ENCODE measurements at places on chromosomes 2 and 18.

DNA sequence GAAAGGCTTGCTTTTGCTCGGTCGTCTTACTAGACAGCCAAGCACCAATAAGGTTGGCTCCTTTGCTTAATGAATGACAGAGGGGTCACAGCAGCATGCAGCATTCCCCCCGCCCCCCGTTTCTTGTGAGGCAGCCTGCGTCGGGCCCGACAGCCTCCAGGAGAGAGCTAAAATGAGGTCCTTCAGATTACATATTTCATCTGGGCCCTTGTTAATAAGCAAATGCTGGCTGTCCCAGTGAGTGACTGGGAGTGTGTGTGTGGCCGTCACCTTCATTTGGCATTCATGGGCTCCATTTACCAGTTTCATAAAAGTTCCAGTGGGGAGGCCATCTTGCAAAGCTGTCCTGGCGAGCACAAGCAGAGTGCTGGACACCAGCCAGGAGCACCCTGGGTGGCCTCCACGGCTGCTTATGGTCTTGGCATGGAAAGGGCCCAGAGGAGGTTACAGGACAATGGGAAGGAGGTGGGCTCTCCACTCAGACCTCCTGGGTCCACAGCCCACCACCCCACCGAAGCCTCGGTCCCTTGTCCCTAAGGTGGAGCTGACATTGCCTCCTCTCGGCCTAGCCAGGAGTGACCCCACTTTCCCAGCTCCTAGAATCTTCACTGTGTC, 37.2 kb downstream of the ODC1 start:
- no peaks in the 10 kb centered on the region for H3K27me3 ChIP-seq
- peaks cover 2% of the 10 kb centered on the region for H3K36me3 ChIP-seq
- H3K27ac ChIP-seq, result no peak overlapping the region

DNA sequence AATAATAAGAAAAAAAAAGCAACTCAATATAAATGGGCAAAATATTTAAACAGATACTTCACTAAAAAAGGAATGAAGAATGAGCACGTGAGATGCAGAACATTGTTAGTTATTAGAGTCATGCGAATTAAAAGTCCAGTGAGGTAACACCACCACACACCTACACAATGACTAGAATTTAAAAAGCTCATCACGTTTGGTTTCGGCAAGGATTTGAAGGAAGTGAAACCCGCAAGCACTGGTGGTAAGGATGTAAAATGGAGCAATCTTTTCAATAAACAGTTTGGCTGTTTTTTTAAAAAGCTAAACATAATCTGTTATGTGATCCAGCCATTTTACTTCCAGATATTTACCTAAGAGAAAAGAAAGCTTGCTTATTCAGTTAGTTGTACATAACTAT, 1181.6 kb upstream of the CELF4 start:
- H3K4me3 ChIP-seq, result no peak overlapping the region
- no peaks in the 10 kb centered on the region for H3K4me1 ChIP-seq
- no peaks in the 10 kb centered on the region for H3K36me3 ChIP-seq
- H3K27ac ChIP-seq, result no peak overlapping the region
- no peak for DNase-seq

DNA sequence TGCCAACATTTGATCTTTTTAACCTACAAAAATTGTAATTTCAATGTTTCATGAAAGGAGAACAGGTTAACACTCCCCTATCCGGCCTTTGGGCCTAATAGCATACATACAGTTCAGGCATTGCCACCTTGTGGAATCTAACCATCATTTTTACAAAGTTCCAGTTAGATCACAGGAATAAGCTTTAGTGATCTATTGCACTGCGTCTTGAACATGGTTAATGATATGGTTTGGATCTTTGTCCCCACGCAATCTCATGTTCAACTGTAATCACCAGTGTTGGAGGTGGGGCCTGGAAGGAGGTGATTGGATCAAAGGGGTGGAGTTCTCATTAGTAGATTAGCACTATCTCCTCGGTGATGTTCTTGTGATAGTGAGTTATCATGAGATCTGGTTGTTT, 58.2 kb upstream of the NEUROD1 start:
- H3K4me1 ChIP-seq, result no peaks in the 10 kb centered on the region
- no peaks in the 10 kb centered on the region for H3K36me3 ChIP-seq
- DNase-seq, result no peak

GRCh38 chr2:47301277-47301618, 101.7 kb upstream of the MSH2 start:
- no peak for DNase-seq
- no peaks in the 10 kb centered on the region for H3K27me3 ChIP-seq
- no peaks in the 10 kb centered on the region for H3K36me3 ChIP-seq
- H3K4me3 ChIP-seq, result no peak overlapping the region

- H3K4me3 ChIP-seq, result no peak overlapping the region
- H3K36me3 ChIP-seq, result no peaks in the 10 kb centered on the region
- DNase-seq, result no peak
- no peaks in the 10 kb centered on the region for H3K27me3 ChIP-seq
Observed at GRCh38 chr2:112162956-112163355, 24.8 kb downstream of the FBLN7 start.

GRCh38 chr2:180705122-180705521, 275.3 kb upstream of the UBE2E3 start:
- no peak overlapping the region for H3K27ac ChIP-seq
- H3K36me3 ChIP-seq, result no peaks in the 10 kb centered on the region
- no peak overlapping the region for H3K4me3 ChIP-seq
- no peak for DNase-seq

DNA sequence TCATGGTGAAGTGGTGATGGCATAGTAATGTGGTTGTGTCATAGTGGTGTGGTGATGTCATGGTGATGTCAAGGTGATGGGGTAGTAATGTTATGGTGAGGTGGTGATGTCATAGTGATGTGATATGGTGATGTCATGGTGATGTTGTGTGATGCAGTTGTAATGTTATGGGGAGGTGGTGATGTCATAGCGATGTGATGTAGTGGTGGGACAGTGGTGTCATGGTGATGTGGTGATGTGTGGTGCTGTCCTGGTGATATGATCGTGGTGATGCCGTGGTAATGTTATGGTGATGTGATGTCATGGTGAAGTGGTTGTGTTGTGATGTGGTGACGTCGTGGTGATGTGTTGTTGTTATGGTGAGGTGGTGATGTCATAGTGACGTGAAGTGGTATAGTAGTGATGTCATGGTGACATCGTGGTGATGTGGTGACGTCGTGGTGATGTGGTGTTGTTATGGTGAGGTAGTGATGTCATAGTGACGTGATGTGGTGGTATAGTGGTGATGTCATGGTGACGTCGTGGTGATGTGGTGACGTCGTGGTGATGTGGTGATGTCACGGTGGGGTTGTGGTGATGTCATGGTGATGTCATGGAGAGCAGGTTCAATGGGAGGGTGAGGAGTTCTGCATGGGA, 242.7 kb upstream of the MYT1L start:
- H3K27ac ChIP-seq, result no peak overlapping the region
- no peaks in the 10 kb centered on the region for H3K4me1 ChIP-seq
- no peak overlapping the region for H3K4me3 ChIP-seq

DNA sequence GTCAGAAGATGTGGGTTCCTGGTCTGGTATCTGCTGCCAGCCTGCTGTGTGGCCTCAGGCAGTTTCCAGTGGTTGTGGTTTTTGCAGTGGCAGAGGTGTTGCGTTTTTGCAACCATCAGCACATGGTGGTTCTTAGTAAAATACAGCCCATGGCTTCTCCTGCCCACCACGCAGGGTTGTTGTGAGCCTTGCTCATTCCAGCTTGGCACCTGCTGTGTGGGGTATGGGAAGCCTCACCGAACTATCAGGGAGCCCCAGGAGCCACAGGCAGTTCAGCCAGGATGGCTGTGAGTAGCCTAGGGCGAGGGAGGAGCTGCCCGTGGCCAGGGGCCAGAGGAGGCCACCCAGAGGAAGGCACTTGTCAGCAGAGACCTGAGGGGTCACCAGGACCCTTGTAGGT, 9.8 kb downstream of the ARID5A start:
- H3K4me3 ChIP-seq, result no peak overlapping the region
- H3K4me1 ChIP-seq, result no peaks in the 10 kb centered on the region
- no peak for DNase-seq
- H3K36me3 ChIP-seq, result no peaks in the 10 kb centered on the region
- no peak overlapping the region for H3K27ac ChIP-seq
- no peaks in the 10 kb centered on the region for H3K27me3 ChIP-seq

DNA sequence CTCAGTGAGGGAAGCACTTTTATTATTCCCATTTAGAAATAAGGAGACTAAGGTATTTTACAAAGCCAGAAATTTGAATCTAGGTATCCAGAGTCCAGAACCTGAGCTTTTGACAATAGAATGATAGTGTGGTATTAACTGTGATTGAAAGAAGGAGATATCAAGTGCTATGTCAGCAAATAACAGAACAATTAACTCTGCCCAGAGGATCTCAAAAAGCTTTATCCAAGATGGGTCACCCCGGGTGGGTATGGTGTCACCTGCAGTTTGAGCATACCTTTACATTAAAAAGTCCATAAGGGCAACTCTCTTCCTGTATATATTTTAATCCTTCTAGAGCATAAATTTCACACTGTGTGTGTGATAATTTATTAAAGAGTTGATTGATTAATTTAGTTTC, 105.4 kb downstream of the LRP1B start:
- H3K36me3 ChIP-seq, result no peaks in the 10 kb centered on the region
- H3K4me3 ChIP-seq, result no peak overlapping the region
- H3K27ac ChIP-seq, result no peak overlapping the region
- DNase-seq, result no peak
- no peaks in the 10 kb centered on the region for H3K4me1 ChIP-seq
- H3K27me3 ChIP-seq, result no peaks in the 10 kb centered on the region

DNA sequence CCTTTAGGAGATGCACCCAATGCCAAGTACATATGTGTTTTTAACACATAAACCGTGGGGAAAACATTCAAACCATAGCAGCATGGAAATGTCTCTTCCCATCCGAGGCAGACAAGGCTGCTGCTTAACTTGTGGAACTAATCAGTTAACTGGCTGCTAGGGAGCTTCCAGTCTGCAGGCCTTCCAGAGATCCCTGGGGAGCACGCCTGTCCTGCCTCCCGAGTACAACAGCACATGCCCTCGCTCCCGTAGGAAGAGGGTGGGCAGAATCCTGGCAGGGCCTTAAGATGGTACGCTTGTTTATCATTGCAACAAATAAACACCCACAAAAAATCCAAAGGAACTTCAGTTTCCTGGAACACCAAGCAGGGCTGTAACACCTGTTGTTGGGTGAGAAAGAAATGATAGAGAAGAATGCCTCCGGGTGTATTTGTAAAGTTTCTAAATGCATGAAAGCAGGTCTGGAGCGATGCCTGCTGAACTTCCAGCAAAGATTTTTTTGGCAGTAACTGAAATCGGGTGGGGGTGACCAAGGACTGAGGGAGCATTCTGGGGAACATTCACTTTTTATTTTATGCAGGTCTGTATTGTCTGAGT, 56.2 kb downstream of the EDAR start:
- no peak overlapping the region for H3K27ac ChIP-seq
- H3K4me3 ChIP-seq, result no peak overlapping the region
- DNase-seq, result no peak
- H3K36me3 ChIP-seq, result no peaks in the 10 kb centered on the region
- H3K27me3 ChIP-seq, result no peaks in the 10 kb centered on the region
- H3K4me1 ChIP-seq, result no peaks in the 10 kb centered on the region

- DNase-seq, result peak; percentile 86
- H3K36me3 ChIP-seq, result no peaks in the 10 kb centered on the region
- no peak overlapping the region for H3K4me3 ChIP-seq
- H3K27ac ChIP-seq, result no peak overlapping the region
Observed at GRCh38 chr2:201126308-201127151, 10.6 kb downstream of the CFLAR start.

DNA sequence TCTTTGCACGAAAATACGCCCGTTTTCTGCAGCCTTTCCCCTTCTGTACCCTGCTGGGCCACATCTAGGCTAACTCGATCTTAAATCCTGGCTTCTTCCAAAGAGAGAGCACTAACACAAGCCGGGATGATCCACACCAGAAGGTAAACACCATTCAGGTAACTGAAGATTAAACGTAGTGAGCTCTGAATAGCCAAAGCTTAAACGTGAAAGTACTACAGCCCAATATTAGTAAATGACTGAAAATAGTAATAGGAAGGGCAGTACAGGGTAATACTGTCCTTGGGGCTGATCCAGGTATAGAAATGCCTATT, 422 bp upstream of the MRPL53 start:
- peaks cover 17% of the 10 kb centered on the region for H3K36me3 ChIP-seq
- peak overlapping the region; percentile 78 for H3K27ac ChIP-seq
- H3K4me3 ChIP-seq, result peak overlapping the region; percentile 90
- peaks cover 5% of the 10 kb centered on the region for H3K4me1 ChIP-seq
- DNase-seq, result no peak
- H3K27me3 ChIP-seq, result no peaks in the 10 kb centered on the region

GRCh38 chr2:62197011-62197924, 1.4 kb downstream of the B3GNT2 start:
- H3K36me3 ChIP-seq, result no peaks in the 10 kb centered on the region
- H3K4me3 ChIP-seq, result peak overlapping the region; percentile 91
- H3K27me3 ChIP-seq, result no peaks in the 10 kb centered on the region
- peak overlapping the region; percentile 91 for H3K27ac ChIP-seq
- H3K4me1 ChIP-seq, result peaks cover 11% of the 10 kb centered on the region
- peak; percentile 51 for DNase-seq

DNA sequence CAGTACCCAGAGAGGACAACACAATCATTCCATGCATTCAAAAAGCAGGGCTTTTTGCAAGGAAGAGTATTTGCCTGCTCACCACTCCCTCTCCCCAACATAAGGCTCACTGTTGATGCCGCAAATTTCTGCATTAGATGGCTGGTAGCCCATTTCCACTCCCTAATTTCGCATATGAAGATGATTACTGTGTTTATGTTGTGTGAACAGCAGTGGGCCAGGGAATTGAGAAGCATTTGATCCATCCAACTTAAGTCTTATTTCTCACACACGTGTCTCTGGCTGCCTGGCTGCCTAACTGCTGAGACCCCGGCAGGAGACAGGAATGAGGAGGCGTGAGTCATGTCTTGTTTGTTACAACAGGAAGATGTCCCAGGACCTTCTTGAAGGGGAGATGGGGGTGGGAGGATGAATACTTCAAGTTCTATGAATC, 294.1 kb downstream of the ALK start:
- no peaks in the 10 kb centered on the region for H3K27me3 ChIP-seq
- peaks cover 11% of the 10 kb centered on the region for H3K4me1 ChIP-seq
- no peak for DNase-seq
- no peak overlapping the region for H3K27ac ChIP-seq

DNA sequence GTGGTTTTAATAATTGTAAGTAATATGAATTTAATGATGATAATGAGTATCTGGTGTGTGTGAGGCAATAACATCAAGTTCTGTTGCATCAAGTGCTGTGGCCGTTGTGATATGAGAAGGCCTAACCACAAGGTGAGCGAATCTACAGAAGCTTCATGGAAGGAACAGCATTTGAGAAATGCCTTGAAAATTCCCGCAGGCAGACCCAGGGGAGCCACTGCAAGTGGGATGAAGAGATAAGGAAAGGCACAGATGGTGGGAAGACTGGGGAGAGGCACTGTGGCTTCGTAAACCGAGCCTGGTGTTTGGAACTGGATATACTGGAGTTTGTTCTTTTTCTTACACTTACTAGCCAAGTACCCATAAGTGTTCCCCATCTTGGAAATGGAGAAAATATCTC, 357.5 kb downstream of the PTPRM start:
- no peaks in the 10 kb centered on the region for H3K27me3 ChIP-seq
- H3K4me3 ChIP-seq, result no peak overlapping the region
- H3K27ac ChIP-seq, result peak overlapping the region; percentile 46
- peaks cover 12% of the 10 kb centered on the region for H3K4me1 ChIP-seq

Data from trophoblast cell (in vitro differentiated cells and primary cell).